ENCODE measurements at places on chromosomes 2 and 18.
A peak's percentile ranks its signal among the peaks of the same experiment; 100 is the strongest.

GRCh38 chr2:10426726-10427617, 21.2 kb downstream of the ODC1 start:
- no peak for DNase-seq

DNA sequence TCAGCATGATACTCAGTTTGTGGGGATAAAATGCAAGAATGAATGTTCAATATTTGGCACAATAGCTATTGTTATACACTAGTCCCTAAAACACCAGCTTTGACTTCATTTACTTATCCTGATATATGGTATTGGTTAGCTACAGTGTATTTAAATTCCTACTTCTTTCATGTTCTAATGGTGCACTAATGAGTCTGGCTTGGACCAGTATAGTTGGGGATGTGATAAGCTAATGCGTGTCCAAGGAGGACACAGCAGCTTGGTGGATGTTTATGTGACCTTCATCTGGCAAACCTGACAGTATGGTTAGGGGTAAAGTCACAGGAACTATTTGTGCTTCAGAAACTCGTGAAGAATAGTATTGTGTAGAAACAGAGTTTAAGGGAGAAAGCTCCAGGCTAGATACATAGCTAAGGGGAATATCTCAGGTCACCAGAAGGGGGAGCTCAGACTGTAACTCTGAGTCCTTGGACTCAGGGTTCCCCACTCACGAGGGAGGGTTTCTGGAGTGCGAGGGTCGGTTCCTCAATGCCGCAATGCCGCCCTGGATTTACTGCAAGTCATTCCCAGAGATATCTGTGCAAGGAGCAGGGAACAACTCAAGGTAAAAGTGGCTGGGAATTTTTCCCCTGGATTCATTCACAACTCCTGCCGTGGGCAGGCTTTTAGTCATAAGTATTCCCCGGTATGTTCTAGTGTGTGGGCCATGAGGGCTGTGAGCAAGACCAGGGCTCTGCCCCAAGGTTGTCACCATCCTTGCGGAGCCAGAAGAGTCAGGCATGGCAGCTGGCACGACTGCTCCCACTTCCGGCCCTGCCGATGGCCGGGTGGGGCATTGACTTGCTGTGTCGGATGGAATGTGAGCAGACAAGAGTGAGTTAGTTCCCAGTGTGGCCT, 14.5 kb downstream of the IL1R2 start:
- no peak for DNase-seq

DNA sequence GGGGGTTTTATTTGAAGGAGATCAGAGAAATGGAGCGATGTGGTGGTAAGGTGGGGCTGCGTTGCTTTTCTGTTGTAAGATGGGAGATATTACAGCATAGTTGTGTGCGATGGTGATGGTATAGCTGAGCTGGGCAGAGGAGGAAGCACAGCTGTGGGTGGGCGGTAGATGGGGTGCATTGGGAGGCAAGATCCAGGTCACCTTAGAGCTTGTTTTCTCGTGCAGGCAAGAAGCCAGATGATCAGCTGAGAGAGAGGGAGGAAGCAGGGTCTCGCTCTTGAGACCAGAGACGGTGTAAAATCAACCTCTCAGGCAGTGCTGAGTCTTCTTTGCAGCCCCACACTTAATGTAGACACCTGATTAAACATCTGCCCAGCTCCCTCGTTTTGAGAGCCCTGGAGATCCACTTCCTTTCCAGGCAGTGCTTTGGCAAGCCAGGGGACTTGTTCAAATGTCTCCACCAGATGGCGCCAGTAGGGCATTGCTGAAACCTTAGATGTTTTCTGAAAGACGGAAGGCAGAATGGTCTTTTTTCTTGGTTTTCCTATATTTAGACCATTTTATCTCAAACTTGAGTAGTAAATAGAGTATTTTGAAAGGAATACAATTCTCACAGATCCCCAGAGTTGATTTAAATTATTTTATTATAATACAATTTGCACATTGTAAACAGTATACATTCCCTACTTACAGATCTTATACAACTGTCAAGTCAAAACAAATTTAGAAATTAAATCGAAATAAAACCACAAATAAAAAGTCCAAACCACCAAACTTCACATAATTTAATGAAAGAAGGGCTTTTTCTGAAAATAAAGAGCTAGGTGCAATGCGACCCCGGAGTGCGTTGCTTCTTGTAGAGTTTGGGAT, 21.1 kb upstream of the LYPD6B start:
- DNase-seq = peak; percentile 41

GRCh38 chr2:37891846-37892435, 33.1 kb upstream of the RMDN2 start:
- no peak for DNase-seq

- DNase-seq = peak; percentile 65
These were observed 209.4 kb upstream of the CXCR4 start for GRCh38 chr2:136327162-136327852.

GRCh38 chr2:237691908-237692600, 64.7 kb downstream of the LRRFIP1 start:
- peak; percentile 83 for DNase-seq

GRCh38 chr2:234960175-234961088, 8.6 kb downstream of the SH3BP4 start:
- DNase-seq = no peak

DNA sequence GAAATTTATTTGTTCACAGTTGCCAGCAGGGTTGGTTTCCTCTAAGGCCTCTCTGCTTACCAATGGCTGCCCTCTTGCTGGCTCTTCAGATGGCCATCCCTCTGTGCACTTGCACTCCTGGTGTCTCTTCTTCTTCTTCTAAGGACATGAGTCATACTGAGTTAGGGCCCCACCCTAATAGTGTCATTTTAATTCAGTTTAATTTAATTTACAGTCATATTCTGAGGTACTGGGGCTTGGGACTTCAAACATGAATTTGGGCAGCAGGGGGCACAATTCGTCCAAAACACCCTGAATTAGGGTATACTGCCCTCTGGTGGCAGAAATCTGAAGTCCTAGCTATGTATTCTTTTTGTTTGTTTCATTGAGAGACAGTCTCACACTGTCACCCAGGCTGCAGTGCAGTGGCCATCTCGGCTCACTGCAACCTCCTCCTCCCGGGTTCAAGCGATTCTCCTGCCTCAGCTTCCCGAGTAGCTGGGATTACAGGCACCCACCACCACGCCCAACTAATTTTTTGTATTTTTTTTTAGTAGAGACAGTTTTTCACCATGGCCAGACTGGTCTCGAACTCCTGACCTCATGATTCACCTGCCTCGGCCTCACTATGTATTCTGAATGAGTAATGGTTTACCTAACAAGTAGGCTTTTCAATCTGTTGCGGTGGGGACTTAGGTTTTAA, 19.8 kb downstream of the SLC4A1AP start:
- peak; percentile 73 for DNase-seq

- DNase-seq = no peak
These were observed 40.3 kb downstream of the NRXN1 start for GRCh38 chr2:50991602-50992001.

DNA sequence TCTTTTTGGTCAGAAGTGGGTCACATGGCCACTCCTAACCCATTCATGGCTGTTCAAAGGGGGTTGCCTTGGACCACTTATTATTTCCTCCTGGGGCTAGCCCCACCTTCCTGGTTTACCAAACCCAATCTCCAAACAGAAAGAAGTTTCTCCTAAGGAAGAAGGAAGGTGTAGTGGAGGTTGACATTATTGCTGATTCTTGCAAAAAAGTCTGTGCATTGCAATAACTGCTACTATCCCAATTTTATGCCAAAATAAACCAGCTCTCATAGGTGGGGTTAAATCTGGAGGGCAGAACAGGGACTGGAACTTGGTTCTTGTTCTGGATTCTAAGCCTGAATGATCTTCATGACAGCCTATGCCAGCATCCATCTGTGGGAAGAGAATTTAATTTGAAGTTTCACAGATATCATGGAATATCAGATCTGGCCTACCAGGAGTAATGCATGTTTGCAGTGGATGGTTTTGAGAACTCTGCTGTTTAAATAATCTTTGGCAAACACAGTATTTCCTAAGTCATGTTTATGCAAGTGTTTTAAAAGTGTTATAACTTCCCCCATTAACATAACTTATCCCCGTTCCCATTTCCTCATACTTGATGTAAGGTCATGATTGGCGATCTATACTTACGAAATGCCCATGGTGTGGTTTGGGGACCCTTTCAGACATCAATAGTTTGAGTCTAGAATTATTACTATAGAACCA, 11.9 kb downstream of the ANXA4 start:
- no peak for DNase-seq

DNA sequence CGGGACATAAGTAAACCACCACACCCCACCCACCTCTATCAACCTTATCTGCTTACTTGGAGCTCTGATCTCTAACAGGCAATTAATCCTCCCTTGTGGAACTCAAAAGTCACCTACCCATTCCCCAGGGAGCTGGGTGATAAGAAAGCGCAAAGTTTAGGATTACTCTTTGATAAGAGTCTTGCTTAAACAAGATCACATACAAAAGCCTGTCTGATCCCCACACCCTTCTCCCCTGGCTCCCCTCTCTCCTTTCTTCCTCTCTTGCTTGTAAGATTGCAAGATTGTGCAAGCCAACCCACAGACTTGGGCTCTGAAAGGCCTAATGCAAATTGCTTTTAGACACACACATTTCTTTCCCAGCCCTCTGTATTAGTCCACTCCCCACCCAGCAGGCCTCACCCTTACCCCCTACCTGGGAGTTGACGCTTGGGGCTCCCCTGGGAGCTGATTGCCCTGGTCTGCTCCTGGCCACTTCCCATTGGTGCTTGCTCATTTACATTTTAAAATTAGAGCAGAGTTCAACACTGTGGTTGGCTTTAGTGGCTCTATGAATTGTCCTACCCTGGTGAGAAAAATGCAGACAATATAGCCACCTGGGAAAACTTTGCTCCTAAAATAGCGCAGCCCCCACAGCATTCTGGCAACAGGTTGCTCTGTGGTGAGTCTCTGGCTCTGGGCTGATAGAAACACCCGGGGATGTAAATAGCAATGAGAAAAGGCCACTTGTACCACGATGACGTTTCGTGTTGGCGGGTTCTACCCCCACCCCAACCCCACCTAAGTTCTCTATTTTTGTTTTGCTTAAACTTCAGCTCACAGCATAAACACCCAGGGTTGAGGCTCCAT, 92.8 kb upstream of the MSH2 start:
- no peak for DNase-seq

GRCh38 chr18:8253944-8254343, 355.3 kb upstream of the RAB12 start:
- DNase-seq = no peak

DNA sequence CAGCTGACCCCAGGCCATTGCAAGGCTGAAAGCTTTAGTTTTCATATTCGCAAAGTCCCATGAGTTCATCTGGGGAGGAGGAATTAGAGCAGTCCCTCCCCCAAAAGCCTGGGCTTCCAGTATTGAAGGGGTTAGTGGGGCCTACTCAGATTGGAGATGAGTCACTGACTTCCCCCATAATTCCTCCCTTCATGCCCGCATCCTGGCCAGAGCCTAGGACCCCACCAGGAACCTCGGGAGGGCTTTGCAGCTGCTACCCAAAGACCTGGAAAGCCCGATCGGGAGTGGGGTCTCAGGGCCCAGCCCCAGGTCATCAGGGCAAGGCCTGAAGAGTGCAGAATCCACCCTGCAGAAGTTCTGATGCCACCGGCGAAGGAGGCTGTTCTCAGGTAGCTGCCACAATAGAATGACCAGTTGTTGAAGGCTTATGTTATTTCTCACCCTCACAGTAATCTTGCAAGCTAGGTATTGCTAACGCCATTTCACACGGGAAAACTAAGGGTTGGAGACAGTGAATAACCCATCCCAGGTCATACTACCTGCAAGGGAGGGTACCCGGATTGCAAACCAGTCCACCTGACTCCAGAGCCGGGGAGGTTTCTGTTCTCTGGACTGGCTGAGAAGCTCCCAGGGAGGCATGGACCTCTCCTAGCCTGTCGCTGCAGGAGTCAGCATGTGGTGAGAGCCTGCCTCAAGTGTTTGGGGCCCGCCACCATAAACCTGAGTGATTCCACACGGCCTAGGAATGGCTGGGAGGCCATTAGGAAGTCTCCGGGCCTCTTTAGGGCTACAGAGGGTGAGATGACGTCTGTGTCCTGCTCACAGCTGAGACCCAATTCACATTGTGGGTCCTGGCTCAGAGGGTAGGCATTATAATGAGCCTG, 5.8 kb upstream of the ARID5A start:
- no peak for DNase-seq

DNA sequence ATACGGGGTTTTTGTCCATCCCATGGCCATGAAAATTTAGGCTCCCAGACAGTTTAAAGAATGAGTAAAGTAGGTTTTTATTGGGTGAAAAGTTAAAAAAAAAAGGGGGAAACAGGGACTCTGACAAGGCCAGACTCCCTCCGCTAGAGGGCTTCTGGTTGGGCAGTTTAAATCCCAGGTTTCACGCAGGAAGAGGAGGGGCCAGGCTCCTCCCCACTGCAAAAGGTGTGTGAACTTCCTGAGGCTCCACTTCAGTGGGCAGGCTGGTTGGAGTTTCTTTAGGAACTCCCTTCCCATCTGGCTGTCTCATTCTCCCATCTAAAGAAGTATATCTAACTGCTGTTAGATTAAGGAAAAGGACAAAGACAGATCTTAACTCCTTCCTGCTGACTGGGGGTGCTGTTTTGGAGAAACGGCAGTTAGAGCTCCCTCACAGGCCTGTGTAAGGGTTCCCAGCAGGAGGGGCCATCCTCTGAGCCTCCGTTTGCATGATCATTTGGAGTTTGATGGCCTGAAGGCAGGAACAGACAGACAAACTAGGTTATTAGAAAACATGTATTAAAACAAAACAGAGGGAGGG, 1160.7 kb downstream of the CNTNAP5 start:
- DNase-seq = no peak

- no peak for DNase-seq
These were observed 102.6 kb downstream of the VSNL1 start for GRCh38 chr2:17643031-17643615.

DNA sequence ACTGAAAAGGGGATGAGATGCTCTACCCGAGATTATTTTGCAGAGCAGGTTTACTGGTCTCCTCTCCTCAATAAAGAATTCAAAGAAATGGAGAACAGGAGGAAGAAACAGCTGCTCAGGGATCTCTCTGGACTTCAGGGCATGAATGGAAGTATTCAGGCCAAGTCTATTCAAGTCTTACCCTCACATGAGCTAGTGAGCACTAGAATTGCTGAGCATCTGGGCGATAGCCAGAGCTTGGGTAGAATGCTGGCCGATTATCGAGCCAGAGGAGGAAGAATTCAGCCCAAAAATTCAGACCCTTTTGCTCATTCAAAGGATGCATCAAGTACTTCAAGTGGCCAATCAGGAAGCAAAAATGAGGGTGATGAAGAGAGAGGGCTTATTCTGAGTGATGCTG, 60.0 kb downstream of the PIKFYVE start:
- no peak for DNase-seq

DNA sequence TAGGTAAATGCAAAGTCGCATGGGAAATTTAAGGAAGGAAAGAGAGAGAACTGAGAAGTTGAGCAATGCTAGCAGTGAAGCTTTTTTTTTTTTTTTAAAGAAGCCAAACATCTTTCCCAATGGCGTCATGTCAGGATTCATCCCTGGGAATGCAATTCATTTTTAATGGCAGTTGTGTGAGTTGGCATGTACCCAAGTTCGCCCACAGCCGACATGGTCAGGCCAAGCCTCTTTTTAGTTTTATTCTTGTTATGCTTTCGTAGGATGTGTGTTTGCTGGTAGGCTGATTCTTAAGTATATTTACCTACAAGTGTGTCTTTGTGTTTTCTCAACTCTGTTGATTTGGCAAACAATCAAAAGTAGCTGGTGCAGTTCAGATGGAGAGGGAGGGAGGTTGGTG, 127.6 kb upstream of the ITGA6 start:
- DNase-seq = no peak

GRCh38 chr18:2589345-2590068, 18.1 kb downstream of the NDC80 start:
- DNase-seq = no peak

GRCh38 chr2:37886745-37887144, 38.3 kb upstream of the RMDN2 start:
- DNase-seq = no peak

- DNase-seq = no peak
These were observed 22.4 kb downstream of the MOGAT1 start for GRCh38 chr2:222693837-222694236.

Data from stimulated activated CD8-positive, alpha-beta memory T cell treated with anti-CD3 and anti-CD28 coated beads, Interleukin-15, amount 100 ng/mL, for 4 hours (primary cell).